ENCODE measurements at places on chromosomes 11 and 22.

- no peak for DNase-seq
Measured at GRCh38 chr11:96143041-96143521, 199.9 kb downstream of the MAML2 start.

DNA sequence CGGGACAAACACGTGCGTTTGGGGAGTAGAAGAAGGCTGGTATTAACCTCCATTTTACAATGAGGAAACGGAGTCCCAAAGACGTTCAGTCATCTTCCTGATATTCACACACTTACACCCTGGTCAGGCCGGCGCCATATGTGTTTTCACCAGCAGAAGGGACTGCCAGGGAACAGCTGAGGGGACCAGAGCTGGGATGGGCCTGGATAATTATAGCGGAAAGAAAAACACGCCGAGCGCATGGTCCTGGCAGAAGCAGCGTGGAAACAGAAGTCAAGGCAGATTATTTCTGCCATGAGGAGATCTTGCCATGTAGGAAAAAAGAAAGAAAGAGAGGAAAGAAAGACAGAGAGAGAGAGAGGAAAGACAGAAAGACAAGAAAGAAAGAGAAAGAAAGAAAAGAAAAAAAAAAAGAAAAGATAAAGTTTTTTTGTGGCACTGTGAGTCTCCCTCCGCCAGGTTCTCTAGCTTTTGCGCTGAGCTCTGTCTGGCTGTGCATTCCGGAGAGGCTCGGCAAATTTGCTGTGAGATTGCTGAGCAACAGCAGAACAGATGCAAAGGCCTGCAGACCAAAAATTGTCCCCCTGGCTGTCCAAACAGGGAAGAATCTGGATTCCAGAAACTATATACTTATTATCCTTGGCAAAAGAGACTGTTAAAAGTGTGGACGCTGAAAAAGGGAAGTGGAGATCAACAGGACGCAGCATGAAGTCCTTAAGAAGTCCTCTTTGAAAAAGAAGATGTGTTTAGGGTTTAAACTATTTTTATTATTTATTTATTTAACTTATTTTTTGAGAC is 1.3 kb upstream of the UCP2 start:
- peak; percentile 33 for DNase-seq

DNA sequence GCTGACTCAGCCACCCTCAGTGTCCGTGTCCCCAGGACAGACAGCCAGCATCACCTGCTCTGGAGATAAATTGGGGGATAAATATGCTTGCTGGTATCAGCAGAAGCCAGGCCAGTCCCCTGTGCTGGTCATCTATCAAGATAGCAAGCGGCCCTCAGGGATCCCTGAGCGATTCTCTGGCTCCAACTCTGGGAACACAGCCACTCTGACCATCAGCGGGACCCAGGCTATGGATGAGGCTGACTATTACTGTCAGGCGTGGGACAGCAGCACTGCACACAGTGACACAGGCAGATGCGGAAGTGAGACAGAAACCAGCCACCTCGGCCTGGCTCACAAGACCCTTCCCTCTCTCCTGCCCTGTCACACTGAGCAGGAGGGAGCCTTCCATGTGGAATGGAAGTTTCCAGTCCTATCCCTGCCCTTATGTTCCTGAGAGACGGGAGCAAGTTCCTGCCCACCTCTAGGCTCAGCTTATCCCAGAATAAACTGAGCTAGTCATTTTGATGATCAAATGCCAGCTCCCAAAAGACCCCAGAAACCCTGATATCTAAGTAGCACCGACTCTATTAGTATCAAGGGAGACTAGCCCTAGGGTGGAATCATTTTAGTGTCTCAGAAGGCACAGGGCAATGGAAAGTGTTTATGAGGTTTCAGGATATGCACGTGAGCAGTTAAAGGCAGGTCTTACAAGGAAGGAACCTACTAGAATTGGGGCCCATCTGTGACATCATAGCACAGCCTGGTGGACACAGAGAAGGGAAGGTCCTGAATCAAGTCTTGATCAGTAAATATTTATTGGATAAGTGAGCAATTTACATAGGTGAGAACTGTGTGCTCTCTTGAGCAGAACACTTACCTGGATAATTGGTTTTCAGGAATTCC is 6.3 kb upstream of the IGLL5 start:
- no peak for DNase-seq

DNA sequence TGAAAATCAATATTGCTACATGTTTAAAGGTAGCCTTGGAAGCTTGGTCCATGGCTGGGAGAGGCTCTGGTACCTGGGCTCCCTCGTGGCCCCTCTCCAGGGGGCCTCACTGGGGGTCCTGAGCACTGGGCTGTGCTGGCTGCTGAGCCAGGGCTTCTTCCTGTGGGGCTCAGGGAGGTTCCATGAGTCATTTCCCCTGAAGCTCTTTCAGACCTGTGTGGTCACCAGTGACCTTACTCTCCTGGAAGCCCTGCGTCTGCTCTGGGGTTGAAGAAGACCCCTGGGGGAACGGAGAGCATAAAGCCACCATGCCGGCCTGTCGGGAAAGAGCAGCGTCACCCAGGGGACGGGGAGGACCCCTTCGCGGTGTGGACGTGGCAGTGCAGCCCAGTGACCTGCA is 389.0 kb downstream of the TBC1D22A start:
- DNase-seq, result no peak

GRCh38 chr11:1706634-1707400 is 9.8 kb downstream of the KRTAP5-6 start:
- no peak for DNase-seq

- DNase-seq, result no peak
Measured at GRCh38 chr11:126127898-126128297, 65.2 kb upstream of the CDON start.

DNA sequence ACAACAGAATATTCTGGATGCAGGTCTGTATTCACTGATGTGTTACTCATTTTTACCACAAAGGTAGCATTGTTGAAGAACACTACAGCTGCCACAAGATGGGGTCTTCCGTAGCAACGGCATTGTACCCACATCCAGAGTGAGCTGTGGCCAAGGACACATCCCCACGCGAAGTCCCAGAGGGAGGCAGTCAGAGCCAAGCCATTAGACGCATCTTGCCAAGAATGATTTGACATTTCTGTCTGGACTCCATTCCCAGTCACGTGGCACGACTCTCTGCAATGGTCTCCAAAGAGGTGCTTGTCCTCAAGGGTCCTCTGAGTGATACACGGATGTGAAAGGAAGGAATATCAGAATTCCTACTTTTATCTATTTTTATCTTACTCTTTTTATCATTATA is 15.5 kb downstream of the OPCML start:
- no peak for DNase-seq

- DNase-seq, result no peak
Measured at GRCh38 chr11:59262177-59262818, 49.6 kb upstream of the MPEG1 start.

DNA sequence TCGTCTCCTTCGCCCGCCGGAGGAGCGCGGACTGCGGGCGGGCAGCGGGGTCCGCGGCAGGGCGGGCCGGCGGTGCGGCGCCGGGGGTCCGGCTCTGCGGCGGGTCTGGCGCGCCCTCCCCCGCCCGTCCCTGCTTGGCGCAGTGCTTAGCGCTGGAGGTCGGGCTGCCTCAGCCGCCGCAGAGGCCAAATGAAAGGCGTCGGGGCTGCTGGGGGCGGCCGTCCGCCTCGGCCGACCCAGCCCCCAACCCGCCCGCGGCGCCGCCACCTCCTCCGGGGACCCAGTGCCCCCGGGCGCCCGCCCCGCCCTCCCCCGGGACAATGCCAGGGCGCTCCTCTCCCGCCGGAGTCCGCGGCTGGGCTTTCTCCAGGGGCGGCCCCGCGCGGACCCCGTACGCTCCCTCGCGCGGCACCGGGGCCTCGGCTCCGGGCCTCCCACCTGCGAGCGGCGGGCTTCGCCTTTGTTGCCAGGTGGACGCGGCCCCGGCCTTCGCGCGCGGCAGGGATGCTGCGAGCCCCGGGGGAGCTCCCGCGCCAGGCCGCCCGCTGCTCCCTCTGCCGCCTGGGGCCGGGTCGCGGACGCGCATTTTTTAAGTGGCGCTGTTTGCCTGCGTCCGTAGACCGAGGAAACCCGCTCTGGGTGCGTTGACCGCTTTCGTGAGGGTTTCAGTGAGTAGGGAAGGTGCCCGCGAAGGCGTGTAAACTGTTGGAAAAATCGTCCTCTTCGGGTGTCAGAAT is 583 bp downstream of the APLP2 start:
- peak; percentile 64 for DNase-seq

- no peak for DNase-seq
Measured at GRCh38 chr22:46129390-46130041, 20.8 kb upstream of the PPARA start.

DNA sequence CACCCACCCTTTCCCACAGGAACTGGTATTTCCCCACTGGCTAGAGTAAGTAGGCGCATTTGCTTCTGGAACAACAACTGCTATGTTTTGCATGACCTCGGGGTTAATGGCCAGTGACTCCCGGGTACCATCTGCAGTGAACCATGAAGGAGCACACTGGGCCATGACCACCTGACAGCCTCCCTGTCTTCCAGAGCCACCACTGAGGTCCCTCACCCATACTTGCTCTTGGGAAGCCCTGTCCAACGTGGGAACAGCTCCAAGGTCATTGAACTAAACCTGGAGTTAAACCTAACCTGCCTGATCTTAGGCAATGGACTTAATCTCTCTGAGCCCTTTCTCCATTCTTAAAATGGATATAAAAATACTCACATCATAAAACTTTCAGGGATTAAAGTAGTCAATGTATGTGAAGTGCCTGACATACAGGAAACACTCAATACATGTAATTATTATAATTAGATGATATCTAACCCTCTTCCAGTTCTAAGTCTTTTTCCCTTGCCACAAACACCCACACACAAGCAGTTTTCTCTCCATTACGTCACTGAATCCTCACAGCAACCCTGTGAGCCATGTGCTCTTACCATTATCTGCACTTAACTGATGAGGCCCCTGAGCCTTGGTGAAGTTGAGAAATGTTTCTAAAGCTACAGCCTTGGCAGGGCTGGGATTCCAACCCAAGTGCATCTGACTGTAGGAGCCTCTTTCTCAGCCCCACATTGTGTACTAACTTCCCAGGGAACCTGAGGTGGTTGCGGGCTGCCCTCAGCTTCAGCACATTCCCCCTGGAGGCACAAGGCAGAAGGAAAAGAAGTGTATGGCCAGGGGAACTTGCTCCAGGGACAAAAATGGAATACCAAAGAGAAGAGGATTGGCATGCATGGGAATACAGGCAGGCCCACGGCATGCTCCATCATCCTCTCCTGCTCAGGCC is 74.5 kb upstream of the NCAM1 start:
- DNase-seq, result no peak

- no peak for DNase-seq
Measured at GRCh38 chr11:33642461-33643166, 58.0 kb downstream of the C11orf91 start.

DNA sequence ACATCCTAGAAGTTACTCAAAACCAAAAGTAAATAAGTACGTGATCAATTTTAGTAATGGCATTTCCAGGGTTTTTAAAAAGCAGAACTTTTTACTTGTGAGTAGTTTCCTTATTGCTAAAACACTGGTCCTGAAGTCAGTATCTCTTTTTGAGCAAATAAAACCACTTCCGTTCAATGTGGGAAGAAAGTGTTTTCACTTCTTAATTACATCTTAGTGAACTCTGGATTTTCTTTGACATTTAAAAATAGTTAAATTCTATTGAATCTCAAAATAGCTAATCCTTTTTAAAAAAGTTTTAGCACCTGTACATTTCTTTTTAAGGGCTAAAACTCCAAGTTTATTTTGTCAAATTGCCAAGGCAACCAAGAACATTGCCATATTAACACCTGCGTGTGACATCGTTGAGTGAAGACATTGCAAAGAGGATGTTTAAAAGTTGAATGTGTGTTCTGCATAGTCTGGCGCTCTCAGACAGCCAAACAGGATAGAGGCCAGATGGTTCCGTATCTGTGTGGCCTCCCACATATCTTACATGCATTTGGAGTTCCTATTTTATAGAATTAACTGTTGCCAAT is 17.2 kb upstream of the OR5B21 start:
- no peak for DNase-seq

- no peak for DNase-seq
Measured at GRCh38 chr11:67027943-67028542, 5.1 kb downstream of the SYT12 start.

- no peak for DNase-seq
Measured at GRCh38 chr22:28920757-28921584, 37.6 kb downstream of the ZNRF3 start.

DNA sequence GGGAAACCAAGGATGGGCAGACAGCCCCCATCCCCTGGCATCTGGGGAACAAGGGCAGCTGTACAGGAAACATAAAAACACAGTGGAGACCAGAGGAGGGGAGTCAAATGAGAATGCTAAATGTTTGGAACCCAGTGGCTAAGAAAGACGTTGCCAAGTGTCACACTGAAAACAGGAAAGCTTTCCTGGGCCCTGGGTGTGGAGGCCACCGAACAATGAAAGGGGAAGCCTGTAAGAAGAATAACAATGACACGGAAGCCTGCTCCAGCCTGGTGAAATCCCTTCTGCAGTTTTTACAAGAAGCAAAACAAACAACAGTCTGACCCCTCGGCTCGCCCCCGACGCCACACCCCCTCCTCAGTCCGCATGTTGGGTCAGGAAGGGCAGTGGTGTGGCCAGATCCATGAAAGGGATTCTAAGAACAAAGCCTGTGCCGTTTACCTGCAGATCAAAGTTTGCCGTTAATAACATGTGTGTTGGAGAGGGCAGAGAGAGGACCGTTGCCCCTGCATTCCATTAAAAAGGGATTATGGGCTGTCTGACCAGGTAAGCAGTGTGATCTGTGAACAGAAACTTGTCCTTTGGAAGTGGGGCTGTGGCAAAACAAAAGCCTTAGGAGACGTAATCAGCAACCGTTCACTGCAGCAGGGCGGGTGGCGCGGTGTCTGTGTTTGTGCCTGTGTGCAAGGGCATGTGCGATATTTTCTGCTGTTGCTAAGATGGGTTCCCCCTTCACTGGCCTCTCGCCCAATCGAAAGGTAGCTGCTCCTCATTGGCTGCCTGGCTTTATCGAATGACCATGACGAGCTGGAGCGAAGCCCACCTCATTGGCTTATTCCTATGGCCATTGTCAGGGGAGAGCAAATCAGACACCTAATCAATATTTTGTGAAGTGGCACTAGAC is 113.7 kb upstream of the BLID start:
- no peak for DNase-seq

DNA sequence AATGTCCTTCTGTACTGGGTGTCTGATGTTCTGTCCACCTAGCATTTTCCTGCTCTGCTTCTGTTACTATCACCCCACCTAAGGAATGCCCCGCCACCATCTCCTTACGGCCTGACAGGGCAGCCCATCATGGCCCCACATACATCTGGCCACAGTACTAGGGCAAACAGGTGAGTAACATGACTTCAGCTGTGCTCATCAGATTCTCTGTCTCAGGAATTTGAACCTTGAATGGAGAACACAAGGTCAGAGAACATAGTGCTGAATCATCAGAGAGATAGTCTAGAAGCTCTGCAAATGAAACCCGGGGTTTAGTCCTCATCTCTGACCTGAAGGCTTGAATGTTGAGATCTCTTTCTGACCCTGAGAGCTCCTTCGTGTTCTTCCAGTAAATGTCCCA is 32.4 kb downstream of the ZC3H12C start:
- DNase-seq, result no peak

DNA sequence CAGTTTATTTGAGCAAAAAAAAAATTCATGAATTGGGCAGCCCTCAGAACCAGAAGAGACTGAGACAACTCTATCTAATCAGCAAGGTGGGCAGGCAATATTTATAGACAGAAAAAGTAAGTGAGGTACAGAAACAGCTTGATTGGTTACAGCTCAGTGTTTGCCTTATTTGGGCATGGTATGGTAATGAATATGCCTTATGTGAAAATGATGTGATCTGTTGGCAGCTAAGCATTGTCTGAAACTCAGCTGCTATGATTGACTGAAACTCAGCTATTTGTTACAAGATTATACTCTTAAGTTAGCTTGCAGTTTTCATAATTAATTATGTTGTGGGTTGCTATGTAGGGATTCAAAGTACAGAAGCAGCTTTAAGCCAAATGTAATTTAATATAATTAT is 127.6 kb downstream of the CNTN5 start:
- no peak for DNase-seq

- no peak for DNase-seq
Measured at GRCh38 chr11:11898648-11899047, 56.9 kb downstream of the USP47 start.

Measured in activated T-cell treated with anti-CD3 and anti-CD28 coated beads, Interleukin-2, amount 50 U/mL, for 48 hours (primary cell).